ENCODE measurements at places on chromosomes 16 and 17.

- no peak for DNase-seq
Measured at GRCh38 chr16:12602811-12603698, 200.6 kb downstream of the CPPED1 start.

GRCh38 chr16:88319116-88319965, 63.4 kb upstream of the ZNF469 start:
- DNase-seq: no peak

- DNase-seq: no peak
Measured at GRCh38 chr17:58352596-58353388, 791 bp upstream of the SUPT4H1 start.

- no peak for DNase-seq
Measured at GRCh38 chr17:12603566-12603965, 62.1 kb upstream of the MYOCD start.

DNA sequence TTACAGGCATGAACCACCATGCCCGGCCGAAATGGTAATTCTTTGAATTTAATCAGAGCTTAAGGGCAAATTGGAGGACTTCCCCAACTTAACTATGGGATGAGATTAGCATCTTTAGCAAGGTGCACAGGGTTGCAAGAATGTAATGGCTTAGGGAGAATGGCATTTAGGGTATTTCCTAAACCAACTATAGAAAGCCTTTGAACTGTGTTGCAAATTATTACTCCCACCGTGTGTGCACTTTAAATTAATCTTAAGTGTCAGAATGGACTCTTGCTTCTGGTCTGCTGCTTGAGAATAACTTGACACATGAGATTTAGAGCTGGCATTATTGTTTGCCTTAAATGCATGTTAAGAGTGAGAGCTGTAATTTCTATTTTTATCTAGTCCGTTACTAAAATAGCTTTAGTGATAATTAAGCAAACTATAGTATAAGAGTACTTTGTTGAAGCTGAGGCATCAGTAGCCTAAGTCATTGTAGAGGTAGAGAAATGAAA, 59.8 kb downstream of the TUBD1 start:
- no peak for DNase-seq

- DNase-seq: no peak
Measured at GRCh38 chr17:81514739-81515529, 2.3 kb upstream of the ACTG1 start.

- no peak for DNase-seq
Measured at GRCh38 chr17:8142887-8143580, 9.2 kb downstream of the PER1 start.

GRCh38 chr17:19656336-19656735, 7.8 kb downstream of the ALDH3A2 start:
- no peak for DNase-seq

DNA sequence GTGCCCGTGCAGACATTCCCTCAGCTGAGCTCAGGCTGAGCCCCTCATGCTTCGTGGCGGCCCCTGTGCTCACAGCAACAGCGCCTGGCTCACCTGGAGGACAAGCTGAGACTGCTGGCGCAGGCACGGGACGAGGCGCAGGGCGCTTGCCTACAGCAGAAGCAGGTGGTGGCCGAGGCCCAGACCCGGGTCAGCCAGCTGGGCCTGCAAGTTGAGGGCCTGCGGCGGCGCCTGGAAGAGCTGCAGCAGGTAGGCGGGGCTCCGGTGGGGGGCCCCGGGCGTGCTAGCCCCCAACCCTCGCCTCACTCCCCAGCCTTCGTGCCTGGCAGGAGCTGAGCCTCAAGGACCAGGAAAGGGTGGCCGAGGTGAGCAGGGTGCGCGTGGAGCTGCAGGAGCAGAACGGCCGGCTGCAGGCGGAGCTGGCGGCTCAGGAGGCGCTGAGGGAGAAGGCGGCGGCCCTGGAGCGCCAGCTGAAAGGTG, 1.4 kb upstream of the RAC3 start:
- no peak for DNase-seq

DNA sequence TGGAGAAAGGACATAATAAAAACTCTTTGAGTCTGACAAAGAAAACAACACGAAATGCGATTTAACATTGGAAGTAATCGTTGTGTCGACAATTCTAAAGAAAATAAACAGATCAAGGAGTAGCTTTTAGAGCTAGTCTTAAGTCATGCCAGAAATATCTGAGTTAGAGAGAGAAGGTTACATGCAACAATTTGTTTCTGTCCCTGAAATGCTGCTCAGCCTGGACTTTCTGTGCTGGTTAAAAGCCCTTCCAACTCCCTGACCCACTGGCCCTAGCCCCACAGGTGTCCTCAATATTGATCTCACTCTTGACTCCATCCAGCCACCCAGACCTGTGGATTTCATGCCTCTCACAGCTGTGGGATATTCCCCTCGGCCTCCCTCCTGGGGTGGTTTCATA, 33.2 kb upstream of the TEX2 start:
- no peak for DNase-seq

- no peak for DNase-seq
Measured at GRCh38 chr16:2783581-2784357, 3.6 kb downstream of the PRSS33 start.

- no peak for DNase-seq
Measured at GRCh38 chr16:3774156-3774767, 56.9 kb upstream of the TRAP1 start.

GRCh38 chr17:64103391-64104364, 26.3 kb downstream of the ERN1 start:
- no peak for DNase-seq

DNA sequence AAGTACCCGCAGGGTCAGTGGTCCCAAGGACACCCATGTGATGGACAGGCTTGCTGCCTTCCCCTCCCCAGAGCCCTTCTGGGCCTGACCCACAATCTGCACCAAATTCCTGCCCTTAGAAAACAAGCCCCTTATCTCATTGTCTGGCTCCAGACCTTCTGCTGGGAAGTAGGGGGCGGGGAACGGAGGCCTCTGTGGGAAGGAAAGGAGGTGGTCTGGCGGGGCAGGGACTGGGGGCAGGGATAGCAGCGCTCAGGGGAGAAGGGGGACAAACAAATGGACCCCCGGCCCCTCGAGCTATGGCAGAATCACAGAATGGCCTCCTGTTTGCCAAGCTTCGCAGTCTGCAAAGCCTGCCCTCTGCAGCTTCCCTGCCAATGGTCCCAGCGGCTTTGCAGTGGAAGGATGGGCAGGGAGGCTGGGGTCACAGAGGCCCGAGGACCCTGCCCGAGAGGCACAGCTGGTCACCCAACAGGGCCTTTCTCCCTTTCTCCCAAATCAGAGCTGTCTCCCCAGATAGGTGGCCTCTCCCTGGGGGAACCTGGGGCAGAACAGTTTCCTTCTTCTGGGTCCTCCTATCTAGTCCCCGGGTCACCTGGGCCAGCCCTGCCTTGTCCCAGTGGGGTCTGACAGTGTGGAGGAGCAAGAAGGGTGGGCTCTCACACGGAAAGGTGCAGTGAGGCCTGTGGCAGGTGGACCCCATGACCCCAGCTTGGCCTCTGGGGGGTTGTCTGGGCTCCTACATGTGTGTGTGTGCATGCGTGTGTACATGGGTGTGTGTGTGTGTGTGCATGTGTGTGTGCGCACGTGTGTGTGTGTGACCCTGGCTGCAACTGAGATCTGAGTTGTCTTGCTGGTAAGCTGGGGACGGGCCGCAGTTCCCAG, 25.5 kb downstream of the TMEM235 start:
- DNase-seq: no peak

GRCh38 chr16:50071075-50071671, 5.4 kb downstream of the HEATR3 start:
- no peak for DNase-seq

DNA sequence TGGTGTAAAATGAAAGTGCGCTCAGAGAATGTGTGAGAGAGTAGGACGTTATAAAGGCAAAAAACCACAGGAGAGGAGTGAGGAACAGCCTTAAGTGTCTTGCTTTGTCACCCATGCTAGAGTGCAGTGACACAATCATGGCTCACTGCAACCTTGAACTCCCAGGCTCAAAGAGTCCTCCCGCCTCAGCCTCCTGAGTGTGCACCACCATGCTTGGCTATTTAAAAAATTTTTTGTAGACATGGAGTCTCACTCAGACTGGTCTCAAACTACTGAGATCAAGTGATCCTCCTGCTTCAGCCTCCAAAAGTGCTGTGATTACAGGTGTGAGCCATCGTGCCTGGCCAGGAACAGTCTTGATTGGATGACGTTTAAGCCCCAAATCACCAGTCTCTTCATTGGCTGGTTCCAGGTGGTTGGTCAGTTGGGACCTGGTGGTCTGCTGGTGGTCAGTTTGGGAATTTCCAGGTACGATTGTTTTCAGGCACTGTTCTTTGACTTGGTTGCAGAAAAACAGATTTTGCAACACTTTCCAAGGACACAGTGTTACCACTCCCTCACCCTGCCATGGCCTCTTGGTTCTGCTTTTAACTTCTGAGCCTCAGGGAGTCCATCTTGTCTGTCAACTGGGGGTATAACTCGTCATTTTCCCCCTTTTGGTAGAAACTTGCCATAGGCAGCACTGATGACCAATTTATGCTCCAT, 21.2 kb downstream of the DHODH start:
- DNase-seq: no peak

DNA sequence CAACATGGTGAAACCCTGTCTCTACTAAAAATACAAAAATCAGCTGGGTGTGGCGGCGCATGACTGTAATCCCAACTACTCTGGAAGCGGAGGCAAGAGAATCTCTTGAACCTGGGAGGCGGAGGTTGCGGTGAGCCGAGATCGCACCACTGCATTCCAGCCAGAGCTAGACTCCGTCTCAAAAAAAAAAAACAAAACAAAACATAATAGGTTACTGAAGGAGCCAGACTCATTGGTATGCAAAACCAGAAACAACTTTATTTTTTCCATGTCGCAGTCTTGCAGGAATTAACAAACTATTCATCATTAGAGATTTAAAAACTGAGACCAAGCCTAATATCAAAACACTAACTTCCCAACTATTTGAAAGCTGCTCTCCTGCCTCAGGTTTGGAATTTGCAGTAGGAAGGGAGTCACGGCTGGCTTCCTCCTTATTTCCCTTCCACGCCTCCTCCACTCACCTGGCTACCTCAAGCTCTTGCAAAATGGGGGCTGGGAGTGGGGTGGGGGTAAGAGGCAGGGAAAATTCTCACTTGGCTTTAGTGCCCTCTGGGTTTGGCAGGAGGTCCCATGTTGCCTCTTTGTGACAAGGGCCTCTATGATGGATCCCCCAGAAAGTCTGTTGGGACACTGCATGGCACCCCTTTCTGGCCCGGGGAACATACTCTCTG, 34.1 kb upstream of the MYH10 start:
- DNase-seq: no peak

- no peak for DNase-seq
Measured at GRCh38 chr17:20934288-20934687, 108.5 kb downstream of the USP22 start.

DNA sequence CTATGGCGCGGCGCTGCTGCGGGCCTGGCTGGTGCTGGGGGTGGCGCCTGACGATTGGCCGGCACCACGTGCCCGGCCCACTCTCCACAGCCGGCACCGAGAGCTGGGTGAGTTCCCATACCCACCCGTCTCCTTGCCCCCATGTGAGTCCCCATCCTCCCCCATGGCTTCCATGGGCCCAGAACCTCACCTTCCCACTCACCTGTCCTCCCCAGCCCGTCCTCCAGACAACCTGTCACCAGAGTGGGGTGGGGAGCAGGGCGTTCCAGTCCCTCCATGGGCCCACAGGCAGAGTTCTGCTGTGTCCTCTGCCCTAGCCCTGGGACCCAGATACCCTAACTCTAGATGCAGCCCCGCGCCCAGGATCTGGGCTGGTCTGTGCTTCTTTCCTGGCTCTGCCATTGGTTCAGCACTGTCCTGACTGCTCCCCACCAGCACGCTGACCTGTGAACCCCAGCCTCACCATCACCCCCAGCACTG, 5.5 kb downstream of the ARMC5 start:
- DNase-seq: no peak

GRCh38 chr17:3800362-3801271, at the start of gene ITGAE:
ITGAE (minus strand) TSS chr17:3801188; CDS start chr17:3801144, 44 bp downstream.
- DNase-seq: no peak

DNA sequence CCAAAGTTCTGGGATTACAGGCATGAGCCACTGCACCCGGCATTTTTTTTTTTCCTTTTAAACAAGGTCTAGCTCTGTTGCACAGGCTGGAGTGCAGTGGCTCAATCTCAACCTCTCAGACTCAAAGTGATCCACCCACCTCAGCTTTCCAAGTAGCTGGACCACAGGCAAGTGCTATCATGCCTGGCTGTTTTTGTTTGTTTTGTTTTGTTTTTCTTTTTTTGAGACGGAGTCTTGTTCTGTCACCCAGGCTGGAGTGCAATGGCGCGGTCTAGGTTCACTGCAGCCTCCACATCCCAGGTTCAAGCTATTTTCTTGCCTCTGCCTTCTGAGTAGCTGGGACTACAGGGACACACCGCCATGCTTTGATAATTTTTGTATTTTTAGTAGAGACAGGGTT, 19.1 kb upstream of the ZC3H7A start:
- no peak for DNase-seq

DNA sequence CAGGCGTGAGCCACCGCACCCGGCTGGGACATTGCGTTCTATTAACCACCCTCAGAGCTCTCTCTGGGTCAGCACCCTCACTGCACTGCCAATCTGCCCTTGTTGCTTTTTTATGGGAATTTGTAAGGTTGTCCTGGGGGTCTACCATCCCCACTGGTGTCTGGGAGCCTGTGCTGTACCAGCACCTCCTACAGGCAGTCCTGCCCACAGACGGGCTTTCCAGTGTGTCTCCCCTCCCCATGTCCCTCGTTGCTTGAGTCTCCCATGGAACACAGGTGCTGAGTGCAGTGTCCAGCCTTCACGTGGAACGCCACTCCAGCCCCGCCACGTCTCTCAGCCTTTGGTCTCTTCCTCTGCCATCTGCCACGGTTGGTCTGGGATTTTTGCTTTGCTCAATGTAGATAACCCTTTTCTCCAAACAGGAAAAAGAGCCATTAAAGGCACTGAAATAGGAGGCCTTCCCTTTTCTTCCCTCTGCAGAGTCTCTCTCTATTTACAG, 68.0 kb upstream of the CBX4 start:
- DNase-seq: no peak

DNA sequence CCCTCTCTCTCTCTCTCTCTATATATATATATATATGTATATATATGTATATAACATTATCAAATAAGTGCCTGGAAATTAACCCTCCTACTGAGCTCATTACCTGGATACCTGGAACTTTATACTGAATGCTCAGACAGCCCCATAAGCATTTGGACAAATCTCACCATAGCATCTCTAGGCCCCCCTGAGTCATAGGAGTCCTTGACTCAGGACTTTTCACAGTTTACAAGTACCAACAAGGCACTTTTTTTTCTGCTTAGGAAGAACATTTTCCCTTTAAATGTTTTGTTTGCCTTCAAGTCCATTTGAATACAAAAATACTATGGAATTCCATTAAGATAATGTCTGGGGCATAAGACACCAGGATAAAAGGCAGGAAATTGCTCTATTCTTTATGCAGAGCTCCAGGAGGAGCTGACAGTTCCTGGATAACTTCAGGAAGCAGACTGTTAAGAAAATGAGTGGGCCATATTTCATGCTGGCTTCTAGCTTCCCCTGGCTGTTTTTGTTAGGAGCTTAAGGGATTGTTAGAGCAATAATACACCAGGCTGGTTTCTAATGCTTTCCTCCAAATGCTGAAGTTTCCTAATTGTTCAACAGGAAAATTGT, 171.7 kb upstream of the ASIC2 start:
- no peak for DNase-seq

Measured in NCI-H1417 treated with DMSO at 0.1 percent for 48 hours (cell line).